Activated CD4-positive, alpha-beta memory T cell treated with anti-CD3 and anti-CD28 coated beads for 36 hours (primary cell): ENCODE measurements at places on chromosomes 11 and 22.

DNA sequence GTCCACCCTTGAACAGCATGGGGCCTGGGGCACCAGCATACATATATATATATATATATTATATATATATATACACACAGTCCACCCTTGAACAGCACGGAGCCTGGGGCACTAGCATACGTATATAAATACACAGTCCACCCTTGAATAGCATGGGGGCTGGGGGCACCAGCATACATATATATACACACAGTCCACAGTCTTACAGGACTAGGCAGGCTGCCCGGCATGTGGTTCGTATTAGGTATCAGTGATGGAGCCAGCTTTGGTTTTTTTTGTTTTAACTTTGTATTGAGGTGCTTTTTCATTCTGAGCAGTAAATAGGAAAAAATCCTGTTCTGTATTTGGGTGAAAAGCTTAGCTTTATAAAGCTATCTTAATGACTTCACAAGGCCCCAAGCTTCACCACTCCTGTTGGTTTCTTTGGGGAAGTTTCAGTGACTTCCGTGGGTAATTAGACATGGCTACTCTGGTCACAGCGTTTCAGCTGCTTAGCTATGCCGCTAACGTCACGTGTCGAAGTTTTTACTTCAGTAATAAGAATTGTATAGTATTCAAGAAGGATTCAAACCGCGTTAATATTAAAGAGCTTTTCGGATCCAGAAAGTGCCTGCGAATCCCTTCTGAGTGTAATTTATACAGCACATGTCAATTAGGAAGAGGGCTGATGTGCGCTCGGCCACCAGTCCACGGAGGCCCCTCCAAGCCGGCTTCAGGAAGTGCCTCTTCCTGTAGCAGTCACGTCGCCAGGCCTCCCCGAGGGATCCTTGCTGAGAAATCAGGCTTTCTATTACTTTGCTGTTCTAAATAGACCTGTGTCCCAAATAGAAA lies 179.7 kb downstream of the TBC1D22A start:
- no peak for DNase-seq

GRCh38 chr11:118079491-118079890 lies 2.6 kb downstream of the TMPRSS4 start:
- peak; percentile 22 for DNase-seq

GRCh38 chr22:47010211-47010610 lies 247.8 kb downstream of the TBC1D22A start:
- DNase-seq, result no peak

DNA sequence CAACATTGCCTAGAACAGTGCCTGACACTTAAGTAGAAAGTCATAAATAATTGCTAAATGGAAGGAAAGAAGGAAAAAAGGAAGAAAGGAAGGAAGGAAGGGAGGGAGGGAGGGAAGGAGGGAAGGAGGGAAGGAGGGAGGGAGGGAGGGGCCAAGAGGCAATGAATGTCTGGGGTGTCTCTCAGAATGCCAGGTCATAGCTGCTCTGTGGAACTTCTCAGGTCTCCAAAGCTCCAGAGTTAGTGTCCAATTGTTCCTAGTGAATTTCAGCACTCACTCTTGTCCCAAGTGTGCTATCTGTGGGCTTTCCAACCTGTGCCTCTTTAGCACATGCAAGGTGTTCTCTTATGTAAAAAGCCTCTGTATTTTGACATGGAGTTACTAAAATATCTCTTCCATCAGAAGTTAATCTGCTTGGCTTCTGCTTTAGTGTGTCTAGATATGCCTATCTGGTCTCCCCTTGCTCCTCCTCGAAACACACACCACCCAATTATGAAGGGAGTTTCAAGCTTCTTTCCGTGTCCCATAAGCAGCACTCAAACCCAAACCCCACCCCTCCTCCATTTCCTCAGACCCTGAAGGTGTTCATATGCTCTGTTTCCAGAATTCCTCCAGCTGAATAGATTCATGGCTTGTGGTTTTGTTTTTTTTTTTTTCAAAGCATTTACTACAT lies 56.5 kb downstream of the FAM76B start:
- DNase-seq, result no peak

GRCh38 chr11:102322560-102322959 lies 5.3 kb downstream of the BIRC3 start:
- DNase-seq, result no peak

- no peak for DNase-seq
Observed at GRCh38 chr11:28965819-28966218, 857.6 kb downstream of the METTL15 start.

- DNase-seq, result no peak
Observed at GRCh38 chr11:96696731-96697130, 306.9 kb downstream of the JRKL start.
